ENCODE measurements at places on chromosomes 1 and 21.

DNA sequence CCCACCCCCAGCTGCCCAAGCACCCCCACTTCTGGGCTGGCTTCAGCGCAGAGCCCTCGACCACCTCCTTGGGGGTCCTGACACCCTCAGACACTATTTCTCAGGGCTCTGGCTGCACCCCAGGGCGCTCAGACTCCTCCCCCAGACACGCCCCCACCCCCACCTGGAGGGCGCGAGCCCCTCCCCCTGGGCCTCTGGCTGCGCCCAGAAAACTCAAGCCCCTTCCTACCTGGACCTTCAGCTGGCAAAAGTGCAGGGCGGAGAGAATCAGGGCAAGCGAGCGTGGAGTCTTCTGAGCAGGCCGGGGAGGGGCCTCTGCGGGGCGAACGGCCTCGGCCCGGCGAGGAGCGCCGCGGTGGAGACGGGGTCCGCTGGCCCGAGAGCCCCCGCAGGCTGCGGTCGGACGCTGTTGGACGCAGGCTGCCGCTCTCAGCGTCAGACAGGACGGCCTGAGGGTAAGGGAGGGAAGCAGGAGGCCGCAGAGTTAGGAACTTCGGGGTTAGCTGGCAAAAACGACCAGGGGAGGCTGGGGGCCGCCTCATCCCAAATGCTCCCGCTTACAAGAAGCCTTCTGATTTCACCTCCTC is 17.4 kb upstream of the NBPF1 start:
- no peak for DNase-seq

- no peak for DNase-seq
Measured at GRCh38 chr1:216005916-216006315, 417.3 kb downstream of the USH2A start.

DNA sequence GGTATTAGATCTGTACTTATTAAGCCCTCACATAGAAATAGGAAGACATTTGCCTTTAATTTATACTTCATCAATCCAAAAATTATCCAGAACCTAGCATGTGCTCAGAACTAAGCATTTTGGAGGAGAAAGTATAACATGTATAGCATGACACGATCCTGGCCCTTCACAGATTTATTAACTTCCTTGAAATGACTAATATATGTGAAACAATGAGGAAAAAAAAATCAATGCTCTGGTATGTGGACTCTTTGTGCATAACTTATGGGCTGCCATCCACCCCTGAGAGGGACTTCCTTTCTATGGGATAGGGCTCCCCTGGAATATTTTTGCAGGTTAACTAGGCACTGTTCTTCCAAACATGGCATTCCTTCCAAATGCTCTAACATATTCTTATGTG is 36.6 kb downstream of the CCDC185 start:
- no peak for DNase-seq

DNA sequence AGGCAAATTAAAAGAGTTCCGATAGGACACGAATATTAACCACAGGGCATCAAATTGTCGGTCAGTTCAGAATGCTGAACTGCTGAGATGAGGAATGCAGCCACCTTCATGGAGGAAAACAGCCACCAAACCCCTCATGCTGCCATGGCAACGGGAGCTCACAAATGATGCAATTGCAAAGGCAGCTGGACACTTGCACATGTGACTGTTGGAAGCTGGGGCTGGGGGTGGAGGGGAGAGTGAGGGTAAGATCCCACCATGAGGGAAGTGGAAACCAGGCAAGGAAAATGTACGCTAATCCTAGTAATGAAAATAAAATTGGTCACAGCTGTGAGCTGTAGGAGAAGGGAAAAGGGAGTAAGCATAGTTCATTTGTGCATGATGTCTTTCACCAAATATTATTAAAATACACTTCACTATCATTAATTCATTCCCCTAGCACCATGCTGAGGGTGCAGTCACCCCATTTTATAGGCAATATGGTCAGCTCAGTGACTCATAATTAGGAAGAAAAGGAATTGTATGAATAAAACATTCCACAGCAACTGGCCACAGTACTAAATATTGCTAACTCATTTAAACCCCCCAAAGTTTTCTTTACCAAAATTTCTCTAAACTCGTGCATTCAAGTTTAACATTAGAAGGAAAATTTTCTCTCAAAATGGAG is 15.3 kb downstream of the BECN2 start:
- DNase-seq, result no peak

DNA sequence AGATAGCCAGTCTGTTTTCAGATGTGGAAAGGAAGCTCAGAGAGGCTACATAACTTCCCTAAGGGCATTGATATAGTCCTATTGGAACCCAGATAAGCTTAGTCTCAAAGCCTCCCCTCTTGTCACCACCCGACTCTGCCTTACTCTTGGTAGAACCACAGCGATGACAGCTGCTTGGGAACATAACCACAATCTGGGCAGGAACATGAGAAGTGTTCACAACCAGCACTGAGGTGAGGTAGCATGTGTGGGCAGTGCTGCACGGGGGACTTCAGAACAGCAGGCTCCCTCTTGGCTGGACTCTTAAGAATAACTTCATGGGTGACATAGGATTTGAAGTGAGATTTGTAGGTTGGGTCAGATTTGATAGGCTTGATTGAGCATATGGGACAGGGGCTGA is 9.3 kb upstream of the S100A10 start:
- DNase-seq, result no peak

GRCh38 chr1:42837709-42838108 is 8.7 kb upstream of the ZNF691 start:
- DNase-seq, result no peak

- DNase-seq, result no peak
Measured at GRCh38 chr1:29708381-29708780, 472.1 kb downstream of the PTPRU start.

- DNase-seq, result no peak
Measured at GRCh38 chr1:22612671-22613571, 23.5 kb upstream of the C1QA start.

- no peak for DNase-seq
Measured at GRCh38 chr1:160082487-160082886, 1.1 kb downstream of the KCNJ9 start.

DNA sequence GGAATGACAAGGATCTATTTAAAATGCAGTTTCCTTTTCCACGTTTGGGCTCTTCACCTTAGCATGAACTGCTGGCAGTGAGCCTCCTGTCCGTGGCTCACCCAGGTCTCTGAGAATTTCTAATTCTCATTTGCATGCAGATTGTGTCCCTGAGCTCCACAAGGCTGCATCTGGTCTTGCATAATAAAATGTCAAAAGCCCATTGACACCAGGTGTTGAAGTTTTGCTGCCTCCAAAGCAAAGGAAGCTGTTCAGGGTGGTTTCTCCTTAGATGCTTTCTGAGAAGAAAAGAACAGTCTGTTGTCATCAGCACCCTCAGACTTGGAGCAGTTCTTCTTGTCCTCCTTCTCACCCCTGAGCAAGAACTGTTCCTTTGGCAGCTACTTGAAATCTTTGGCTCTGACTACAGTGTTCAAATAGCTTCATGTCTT is 433.1 kb upstream of the KAZN start:
- DNase-seq, result no peak

DNA sequence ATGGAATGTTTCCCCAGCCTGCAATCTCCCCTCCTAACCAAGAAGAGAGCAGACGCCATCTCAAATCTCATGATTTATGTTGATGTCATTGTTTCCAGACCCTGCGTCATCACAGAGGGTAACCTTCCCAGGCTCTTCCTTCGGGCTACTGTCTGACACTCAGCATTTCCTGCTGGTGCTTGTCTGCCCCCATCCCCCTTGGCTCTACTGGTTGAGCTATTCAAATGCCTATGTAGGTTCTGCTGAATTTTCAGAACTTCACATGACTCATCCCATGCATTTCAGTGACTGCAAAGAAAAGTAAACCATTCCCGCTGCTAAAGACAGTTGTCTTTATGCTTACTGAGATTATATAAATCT is 24.8 kb upstream of the ITPKB start:
- no peak for DNase-seq

DNA sequence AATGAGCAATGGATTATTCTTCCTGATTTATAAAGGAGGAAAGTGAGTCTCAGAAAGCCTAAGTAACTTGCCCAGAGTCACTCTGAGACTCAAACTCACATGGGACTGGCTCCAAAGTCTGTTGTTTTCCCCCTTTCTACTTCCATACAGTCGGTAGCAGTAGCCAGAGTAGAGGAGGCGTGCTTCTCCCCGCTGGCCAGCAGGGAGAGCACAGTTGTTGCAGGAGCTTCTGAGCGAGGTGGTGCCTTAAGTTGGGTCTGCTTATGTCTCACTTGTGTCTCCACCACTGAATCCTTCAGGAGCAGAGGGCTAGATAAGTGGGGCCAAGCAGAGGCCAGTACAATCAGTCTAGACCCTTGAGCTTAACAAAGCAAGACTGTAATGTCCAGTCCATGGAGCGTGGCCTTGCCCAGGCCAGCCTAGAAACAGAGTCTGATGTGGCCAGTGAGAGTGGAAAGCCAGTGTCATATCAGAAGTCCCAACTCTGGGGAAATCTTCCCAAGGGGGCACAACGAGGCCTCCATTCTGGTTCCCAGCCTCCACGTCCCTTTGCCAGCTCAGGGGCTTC is 181.9 kb downstream of the ZSCAN20 start:
- DNase-seq, result no peak

DNA sequence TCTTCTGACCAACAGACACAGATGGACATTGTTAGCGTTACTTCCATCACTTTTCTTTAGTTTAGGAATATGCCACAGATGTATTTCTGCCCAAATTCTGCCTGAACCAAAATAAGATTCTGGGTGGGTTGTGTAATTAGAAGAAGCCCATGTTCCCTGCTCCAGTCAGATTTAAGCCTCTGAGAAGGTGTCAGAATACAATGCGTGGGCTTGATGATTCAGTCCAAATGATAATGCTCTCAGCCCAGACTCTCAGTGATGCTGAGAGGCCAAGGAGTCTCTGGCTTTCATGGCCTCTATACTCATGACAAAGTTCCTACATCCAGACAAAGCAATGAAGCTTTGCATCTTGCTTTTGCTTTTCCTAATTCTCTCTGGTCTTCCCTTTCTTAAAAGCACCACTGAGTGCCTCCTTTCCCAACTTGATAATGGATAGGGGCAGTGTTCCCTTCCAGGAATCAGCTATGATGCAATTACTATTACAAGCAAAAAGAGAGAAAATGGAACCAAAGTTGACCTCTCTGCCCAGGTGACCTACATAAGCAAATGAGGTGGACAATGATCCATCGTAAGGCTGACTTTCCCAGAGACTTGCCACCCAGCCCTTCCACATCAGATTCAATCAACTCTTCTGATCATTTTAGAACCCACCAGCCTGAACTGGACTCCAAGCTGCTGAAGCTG is 8.8 kb downstream of the SEC16B start:
- no peak for DNase-seq

DNA sequence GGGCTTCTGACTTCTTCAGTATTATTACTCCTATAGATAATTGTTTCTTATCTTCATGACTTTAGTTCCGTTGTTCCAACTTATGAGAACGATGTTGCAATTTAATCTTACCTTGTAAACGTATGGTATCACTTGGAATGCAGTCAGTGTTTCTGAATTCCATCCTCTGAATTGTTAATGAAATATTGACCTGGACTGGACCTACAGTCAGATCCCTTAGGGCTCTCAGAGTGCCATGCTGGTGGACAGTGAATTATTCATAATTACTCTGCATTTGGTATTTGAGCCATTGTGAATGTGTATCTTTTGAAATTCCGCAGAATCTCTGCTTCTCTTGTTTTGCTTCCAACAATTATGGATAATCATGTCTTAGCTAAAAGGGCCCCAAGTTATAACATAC is 72.3 kb downstream of the PRDM2 start:
- no peak for DNase-seq

DNA sequence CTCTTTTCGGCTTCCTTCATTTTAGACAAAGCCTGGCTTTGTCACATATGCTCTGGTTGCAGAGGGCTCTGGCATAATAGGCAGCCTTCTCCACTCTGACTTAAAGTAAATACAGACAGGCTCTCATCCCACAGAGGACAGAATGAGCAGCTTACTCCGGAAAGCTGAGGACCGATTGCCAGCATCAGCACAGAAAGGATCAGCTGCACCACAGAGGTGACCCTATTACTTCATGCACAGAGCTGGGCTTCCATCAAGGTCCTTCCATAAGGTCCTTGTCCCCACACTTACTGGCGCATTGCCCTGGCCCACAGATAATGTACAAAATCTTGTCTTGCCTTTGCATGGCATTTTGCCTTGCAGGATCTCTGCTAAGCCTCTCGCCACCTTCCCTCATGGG is 67.6 kb downstream of the SEC16B start:
- DNase-seq, result no peak

GRCh38 chr21:43881283-43881682 is 16.3 kb downstream of the AGPAT3 start:
- peak; percentile 27 for DNase-seq

GRCh38 chr1:227892489-227893299 is 55.0 kb downstream of the WNT9A start:
- no peak for DNase-seq

GRCh38 chr21:28282833-28283232 is 709.8 kb downstream of the LTN1 start:
- DNase-seq, result no peak

DNA sequence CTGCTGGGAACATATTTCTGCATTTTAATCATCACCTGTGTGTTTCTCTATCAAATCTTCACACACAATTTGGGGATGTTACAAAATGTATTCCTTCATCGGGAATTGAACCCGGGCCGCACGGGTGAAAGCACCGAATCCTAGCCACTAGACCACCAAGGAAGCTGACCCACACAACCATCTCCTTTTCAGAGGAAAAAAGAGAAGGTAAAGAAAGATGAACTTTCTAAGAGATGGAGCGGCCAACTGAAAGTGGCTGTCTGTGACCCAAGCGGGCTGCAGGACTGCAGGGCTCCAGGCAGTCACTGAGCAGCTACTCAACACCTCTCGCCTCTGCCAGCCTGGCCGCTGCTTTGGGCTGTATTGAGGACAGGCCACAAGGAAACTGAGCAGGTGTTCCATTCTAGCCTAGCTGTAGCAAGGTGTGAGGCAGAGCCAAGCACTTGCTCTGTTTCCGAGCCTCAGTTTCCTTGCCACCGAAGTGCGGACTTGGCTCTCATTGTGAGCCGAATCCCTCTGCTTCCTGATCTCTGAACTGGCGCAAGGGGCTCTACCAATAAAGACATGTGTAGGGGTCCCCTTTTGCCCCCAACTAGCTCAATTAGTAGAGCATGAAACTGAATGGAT is 156.9 kb upstream of the NBPF11 start:
- no peak for DNase-seq

- DNase-seq, result no peak
Measured at GRCh38 chr1:38029081-38029681, 16.6 kb downstream of the UTP11 start.

GRCh38 chr1:201164645-201165044 is 10.4 kb upstream of the TMEM9 start:
- no peak for DNase-seq

GRCh38 chr1:244665771-244666217 is 12.9 kb downstream of the DESI2 start:
- DNase-seq, result no peak
